ENCODE measurements at places on chromosomes 6 and 20.

DNA sequence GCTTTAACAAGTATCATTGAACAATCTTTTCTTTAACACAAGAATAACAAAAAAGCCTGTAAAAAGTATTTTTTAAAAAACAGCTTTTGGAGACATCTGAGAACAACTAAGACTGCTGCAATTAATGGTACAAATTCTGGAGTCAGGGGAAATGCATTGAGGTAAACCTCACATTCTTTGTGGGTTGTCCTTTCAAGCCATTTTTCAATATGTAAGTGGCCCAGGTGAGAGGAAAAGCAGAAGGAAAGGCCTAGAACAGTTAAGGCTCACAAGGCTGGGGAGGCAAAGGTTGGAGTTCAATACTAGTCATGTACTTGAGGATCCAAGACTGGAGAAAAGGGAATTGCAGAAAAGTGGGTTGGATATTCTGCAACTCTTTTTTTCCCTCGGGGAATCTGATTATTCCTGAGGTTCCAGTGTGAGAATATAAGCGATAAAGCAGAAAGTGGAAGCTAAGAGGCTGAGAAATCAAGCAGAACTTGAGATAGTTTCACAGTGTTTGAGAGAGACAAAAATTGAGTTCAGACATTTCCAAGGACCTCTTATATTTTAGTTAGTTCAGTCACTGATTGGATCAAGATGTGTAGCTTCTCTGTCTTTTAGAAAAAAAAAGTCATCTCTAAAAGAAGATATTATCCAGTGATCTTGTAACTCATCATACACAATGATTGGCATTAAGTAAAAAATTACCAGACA, 25.0 kb upstream of the TXLNB start:
- no peak for DNase-seq

DNA sequence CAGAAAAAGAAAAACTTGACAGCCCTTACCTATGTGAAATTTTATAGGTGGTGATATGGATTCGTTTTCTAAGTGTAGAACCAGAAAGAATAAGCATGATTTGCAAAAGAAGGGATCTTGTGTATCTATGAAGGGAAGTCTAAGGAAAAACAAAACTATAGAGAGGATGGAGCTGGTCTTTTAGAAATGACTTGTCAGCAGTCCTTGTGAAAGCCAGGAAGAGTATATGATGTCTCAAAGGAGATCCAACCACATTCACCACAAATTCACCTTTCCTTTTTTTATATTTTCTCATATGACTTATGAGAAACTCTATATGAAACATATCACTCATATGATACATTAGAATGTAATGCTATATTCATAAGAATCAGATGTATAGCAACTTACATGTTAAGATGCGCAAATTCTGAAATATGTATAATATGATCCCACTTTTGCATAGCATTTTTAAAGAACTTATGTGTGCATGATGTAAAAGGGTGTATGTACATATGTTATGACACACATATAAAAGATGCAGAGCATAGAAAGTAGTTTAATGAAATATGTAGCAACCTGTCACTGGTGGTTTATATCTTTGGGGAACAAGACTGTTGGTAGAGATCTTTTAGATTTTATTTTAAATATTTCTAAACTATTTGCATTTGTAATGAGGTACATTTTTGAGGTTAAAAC, 91.9 kb upstream of the NUP153 start:
- no peak for DNase-seq

- DNase-seq: no peak
Measured at GRCh38 chr6:48615041-48615440, 504.0 kb upstream of the PTCHD4 start.

GRCh38 chr6:41522780-41523548, 23.2 kb upstream of the FOXP4 start:
- DNase-seq: no peak

- no peak for DNase-seq
Measured at GRCh38 chr6:83962582-83962981, 71.0 kb upstream of the MRAP2 start.

DNA sequence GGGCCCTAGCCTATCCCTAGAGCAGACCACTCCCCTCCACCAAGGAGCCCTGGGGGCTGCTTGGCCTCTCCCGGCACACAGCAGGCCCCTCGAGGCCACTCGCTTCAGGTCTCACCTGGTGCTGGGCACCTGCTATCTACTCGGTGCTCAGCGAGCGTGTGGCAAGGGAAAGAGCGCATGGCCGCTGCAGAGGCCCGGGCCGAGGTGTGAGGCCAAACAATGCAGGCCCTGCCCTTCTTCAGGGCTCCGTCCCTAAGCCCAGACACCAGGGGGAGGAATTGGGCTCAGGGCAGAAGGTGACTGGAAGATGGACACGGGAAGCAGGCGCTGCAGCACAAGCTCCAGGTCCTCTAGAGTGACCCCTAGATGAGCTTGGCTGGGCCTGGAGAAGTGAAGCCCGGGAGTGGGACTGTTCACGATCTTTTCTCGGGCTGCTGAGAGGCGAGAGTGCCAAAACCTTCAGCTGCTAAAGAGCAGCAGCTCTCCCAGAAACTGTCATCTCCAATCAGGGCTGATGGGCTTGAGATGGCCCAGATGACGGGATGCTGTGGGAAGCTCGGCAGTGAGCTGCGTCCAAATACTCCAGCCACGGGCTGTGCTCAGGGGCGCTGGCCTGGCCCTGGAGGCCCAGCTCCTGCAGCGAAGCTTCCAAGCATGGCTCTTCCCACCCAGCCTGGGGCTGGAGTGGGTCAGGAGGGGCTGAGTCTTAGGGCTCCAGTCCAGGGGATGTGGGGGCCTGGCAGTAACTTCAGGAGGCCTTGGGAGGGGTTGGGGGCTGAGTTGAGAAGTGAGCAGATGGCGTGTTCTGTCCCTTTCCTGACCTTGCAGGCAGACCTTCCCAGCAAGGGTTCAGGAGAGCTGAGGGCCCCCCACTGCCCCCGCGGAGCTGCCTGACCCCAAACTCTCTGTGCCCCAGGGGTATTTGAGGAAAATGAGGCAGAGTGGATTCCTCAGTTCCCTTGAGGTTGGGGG, 43.7 kb downstream of the APCDD1L start:
- no peak for DNase-seq

DNA sequence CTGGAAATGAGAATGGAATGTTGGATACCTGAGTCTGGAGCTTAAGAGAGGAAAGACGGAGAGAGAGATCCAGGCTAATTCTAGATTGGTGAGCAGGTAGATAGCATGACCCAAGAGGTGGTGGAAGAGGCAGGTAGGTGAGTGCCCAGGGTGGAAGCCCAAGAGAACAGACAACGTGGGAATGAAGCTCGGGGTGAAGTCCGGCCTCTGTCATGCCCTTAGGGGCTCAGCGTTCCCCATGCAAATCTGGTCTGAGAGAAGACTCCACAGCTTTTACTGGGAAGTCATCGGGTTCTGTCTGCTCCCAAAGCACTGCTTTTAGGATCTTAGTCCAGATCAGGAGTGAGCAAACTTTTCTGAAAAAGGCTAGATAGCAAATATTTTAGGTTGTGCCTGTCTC, 3.6 kb downstream of the NELFCD start:
- no peak for DNase-seq

- no peak for DNase-seq
Measured at GRCh38 chr6:23181356-23182110, 612.2 kb downstream of the HDGFL1 start.

GRCh38 chr20:19137641-19138040, 74.8 kb upstream of the SLC24A3 start:
- DNase-seq: no peak

DNA sequence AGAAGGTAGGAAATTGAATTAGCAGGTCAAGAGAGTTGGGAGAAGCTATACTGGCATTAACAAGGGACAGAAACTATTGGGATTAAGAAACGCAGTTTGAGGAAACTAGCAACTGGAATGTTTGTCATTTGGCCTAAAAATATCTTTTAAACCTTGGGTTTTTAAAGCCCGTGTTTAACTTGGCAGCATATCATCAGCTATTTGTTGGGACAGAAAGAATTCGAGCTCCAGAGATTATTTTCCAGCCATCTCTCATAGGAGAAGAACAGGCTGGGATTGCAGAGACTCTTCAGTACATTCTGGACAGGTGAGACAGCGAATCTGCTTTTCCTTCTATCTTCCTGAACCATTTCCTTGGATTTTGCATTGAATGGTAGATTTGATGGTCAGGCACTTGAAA, 17.8 kb downstream of the ACTR5 start:
- no peak for DNase-seq
